ENCODE measurements at places on chromosomes 1 and 21.

GRCh38 chr1:209747580-209748262 is 8.1 kb upstream of the TRAF3IP3 start:
- DNase-seq = no peak

GRCh38 chr1:39789571-39790110 is 976 bp upstream of the BMP8B start:
- DNase-seq = no peak

GRCh38 chr1:206606867-206607266 is 5.4 kb downstream of the EIF2D start:
- DNase-seq = no peak

DNA sequence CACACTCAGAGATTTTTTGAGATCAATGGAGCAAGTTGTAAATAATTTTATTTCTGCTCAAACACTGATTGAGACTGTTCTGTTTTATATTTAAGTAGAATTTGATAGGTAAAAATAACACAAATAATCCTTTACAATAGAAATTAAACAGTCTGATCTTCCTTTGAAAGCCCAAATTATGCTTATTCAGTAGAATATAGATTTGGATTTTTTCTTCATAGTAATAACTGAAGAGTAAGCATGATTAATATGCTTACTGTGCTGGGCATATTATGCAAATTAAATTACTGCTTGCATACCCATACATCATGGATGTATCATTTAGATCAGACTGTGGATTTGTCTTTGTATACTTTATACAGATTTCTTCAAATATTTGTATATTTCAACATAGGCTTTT is 121.4 kb downstream of the LEPR start:
- DNase-seq = no peak

DNA sequence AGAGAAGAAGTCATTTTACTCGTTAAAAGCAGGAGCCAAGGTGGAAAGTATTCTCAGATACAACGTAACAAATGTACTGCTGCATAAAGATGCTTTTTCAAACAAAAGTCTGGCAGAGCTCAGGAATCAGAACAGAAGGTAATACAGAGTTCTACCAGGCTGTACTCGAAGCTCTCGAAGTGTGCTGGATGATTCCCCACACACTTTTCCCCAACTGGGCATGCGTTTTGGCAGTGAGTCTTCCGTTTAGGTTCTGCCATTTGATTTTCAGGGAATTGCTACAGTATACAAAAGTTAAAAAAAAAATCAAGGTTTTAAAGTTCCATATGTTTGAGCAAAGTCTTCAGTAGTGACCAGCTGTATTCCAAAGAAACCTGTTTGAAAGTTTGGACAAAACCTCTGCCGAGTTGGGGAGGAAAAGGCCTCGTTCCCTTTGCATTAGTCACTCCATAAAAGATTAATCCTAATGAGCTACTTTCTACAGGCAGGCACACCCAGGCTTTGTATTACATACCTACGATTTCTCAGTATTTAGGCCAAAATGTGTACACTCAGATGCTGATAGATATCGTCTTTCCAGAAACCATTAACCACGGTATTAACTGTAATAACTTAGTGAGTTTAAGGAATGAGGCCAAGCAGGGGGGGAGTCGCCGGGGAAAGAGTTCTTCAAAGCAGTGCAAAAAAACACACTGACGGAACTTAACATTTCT is 477.1 kb downstream of the LMO4 start:
- no peak for DNase-seq

GRCh38 chr1:221105578-221105977 is 226.3 kb downstream of the HLX start:
- DNase-seq = no peak

GRCh38 chr1:4220362-4220761 is 320.3 kb upstream of the C1orf174 start:
- peak; percentile 47 for DNase-seq

GRCh38 chr1:6108937-6109614 is 63.4 kb downstream of the KCNAB2 start:
- DNase-seq = no peak

- DNase-seq = no peak
Observed at GRCh38 chr21:41090981-41091380, 77.0 kb upstream of the BACE2 start.

- DNase-seq = no peak
Observed at GRCh38 chr1:44694863-44695478, 20.5 kb downstream of the ARMH1 start.

DNA sequence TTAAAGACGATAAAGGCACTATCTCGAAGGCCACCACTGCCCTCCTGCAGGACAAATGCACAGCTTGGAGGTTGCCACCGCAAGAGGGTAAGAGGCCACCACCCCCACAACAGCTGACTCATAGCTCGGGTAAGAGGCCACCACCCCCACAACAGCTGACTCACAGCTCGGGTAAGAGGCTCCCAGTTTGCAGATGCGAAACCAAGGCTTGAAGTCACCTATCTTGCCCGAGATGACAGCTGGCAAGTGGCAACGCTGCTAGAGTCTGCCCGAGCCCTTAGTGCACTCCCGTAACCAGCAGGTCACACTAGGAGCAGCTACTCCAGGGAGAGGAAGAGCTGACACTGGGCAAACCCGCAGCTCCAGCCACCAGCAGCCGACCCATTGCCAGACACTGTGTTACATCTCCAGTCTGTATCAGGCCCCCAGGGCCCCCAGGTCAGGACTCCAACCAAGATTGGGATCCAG is 17.1 kb upstream of the SPSB1 start:
- DNase-seq = no peak

DNA sequence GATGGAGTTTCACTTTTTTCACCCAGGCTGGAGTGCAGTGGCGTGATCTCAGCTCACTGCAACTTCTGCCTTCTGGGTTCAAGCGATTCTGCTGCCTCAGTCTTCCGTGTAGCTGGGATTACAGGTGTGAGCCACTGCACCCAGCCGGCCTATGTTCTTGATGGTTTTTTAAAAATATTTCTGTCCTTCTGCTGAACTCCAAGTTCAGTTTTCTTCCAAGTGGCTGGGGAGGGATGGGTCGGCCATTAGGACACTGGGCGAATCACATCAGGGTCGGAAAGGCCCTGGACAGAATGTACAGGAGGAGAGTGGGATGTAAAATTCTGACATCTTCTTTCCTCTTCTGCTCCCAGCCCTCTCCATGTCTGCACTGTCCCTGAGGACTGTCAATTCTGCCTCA is 289.6 kb downstream of the PTPRU start:
- no peak for DNase-seq

DNA sequence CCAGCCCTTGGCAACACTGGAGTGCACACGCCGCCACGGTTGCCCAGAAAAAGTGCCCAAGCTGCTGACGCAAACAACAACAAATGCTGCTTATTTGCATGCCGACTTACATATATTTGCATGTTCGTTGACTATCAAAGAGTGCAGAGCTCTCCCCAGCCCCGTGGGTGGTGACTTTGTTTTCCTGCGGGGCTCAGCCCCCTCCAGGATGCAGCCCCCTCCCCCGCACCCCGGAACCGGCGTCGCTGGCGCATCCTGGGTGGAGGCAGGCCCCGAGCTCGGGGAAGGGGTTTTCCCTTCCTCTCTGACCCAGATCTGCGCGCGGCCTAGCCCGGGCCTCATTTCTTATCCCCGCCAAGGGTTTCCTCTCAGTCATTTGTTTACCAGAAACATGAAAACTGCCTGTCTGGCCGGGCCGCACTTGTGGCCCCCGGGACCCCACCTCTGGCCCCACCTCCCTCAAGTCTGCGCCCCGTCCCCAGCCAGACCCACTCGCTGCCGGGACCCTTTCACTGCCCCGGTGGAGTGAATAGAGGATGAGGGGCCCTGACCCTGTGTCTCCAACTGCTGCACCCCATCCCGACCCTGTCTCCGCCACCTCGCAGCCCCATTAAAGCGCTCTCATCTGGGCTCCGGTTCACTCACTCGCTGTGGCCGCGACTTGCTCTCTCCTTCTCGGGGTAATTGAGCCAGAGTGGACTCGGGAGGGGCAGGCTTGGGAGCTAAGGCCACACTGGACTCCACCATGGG is 5.5 kb downstream of the TNFRSF25 start:
- DNase-seq = no peak

- no peak for DNase-seq
Observed at GRCh38 chr1:44636083-44636687, 38.1 kb downstream of the TMEM53 start.

- no peak for DNase-seq
Observed at GRCh38 chr1:69163779-69164178, 403.9 kb upstream of the LRRC7 start.

DNA sequence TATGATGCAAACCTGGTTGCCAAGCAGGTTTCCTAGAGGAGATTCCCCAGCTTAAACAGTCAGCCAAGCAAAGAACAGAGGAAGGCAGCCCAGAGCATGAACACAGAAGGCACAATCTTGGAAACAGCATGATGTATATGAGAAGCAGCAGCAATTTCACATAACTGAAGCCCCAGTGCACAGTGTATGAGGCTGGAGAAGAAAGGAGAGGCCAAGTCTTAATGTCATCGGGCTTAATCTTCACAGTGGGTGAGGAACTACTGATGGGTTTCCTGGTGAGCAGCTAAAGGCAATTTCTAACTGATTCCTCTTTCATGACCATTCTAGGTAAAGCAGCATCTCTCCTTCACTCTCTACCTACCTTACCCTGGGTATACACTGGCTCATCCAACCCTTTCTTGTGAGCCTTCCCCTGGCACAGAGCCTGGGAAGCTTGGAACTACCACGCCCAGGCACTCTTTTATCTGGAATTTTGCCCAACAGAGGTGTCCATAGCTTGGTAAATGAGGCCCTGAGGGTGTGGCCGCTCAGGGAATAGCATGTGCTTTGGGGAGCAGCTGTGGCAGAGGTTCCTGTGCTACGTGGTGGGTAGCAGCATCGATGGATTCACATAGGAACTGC is 22.0 kb downstream of the FYB2 start:
- DNase-seq = no peak

DNA sequence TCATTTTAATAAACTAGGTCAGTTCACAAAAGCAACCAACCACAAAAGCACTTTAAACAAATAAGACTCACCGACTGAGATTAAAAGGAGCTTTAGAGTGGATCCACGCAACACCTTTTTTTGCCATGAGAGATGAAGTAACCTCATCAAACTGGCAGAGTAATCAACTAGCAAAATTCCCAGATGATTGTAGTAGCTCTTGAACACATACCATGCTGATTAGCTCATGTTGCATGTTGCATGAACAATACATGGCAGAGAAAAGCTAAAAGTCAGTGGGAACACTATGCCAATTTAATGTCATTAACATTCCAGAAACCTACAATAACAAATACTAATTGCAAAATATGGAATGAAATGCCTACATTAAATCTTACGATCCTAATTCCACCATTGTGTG is 4.1 kb downstream of the WARS2 start:
- no peak for DNase-seq

DNA sequence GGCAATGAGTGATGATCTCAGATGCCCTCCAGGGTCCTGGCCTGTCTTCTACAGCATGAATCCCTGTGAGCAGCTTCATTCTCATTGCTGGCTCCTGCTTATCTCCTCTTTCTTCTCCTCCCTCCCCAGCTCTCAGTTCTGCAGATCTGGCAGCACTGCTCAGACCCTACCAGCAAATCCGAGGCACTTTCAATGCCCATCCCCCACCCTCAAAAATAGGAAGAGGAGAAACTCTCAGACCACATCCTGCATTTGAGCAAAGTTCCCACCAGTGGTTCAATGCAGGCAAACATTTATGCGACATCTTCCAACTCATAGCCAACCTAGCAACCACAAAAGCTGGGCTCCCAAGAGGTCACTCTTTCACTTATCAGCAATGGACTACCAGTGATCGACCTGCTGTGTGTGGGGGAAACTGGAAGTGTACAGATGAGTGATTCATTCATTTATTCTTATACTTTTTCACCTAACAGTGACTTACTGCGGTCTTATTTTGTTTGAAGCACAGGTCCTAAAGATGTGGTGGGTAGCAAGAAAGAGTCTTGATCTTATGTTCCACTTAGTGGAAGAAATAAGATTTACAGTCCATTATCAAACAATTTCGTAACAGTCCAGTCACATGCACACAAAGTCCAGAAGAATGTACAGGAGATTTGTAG is 5.8 kb upstream of the CHI3L2 start:
- DNase-seq = no peak
